GM20000 (cell line): ENCODE measurements at places on chromosomes 6 and 20.

DNA sequence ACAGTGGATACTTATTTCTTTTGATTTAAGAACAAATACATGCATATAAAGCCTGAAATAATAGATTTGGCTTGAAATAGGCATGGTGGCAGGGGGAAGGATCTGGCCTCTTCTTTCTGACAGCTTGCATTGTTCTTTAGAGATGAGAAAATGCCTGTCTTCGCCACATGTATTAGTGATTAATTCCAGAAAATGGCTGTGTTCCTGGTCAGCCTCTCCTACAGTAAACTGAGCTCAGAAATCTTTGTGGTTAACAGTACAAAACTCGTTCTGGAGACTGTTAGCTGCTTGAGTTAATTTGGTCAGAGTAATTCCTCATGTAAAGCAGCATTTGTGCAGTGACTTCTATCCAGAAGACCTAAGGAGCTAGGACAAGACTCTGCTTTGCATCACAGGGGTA, 151.5 kb downstream of the EYA4 start:
- DNase-seq, result no peak

GRCh38 chr20:4053071-4053919, 37.9 kb upstream of the RNF24 start:
- no peak for DNase-seq

DNA sequence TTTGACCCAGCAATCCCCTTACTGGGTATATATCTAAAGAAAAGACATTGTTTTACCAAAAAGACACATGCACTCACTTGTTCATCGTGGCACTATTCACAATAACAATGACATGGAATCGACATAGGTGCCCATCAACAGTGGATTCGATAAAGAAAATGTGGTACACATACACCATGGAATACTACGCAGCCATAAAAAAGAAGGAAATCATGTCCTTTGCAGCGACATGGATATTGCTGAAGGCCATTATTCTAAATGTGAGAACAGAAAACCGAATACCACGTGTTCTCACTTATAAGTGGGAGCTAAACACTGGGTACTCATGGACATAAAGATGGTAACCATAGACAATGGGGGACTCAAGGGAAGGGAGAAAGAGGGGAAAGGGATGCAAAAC, 222.3 kb downstream of the RNGTT start:
- no peak for DNase-seq

DNA sequence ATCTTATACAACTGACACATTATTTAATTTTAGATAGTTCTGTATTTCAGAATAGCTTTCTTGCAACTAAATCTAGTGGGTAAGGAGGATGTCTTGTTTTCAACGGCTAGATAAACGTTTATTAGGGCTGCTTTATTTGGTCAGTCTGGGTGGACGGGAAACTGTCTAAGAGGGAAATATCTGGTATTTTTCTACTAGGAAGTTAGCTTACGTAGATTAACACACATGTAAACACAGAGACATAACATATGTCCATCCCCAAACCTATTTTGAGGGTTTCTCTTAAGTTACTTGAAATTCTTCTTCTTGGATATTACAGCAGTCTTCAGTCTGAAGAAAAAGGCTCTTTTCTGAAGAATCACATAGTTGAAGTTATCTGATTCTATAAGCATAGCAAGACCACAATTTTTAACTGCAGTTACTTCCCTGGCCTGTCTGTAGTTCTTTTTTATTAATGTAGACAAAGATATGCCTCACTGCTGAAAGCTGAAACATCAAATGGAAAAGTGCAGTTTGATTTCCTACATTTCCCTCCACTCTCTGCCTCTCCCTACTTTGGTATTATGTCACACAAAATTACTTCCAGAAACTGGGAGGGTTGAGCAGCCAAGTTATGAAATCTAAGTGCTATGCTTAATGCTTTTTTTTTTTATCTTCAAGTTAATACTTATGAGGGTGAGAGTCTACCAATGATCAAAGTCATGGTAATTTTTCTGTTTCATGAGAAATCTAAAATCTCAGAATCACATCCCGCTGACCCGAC, 37.4 kb downstream of the PLAGL1 start:
- DNase-seq, result no peak

- no peak for DNase-seq
Measured at GRCh38 chr6:168045141-168045691, 33.8 kb downstream of the FRMD1 start.

GRCh38 chr6:280775-281468, 11.4 kb upstream of the DUSP22 start:
- no peak for DNase-seq

DNA sequence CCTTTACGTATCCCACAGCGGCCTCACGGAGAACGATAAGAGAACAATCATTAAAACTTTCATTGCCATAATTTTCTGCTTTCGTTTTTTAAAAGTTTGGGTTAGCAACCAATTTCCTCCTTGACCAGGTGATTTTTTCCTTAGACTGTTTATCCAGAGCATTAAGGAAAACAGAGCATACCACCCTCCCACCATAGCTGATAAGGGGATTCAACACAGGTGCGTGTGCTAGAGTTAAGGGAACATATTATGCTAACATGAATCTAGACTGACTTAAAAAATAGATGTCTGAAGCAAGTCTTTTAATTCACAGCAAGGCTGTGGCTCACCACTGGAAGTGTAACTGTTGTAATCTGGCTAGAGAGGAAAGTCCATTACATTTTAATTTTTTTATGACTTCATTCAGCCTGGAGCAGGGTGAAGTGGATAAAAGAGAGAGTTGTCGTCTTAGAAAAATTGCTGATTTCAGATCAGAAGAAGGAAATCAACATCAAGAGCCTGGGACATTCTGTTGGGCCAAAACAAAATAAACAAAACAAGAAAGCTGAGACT, 5.5 kb upstream of the SLC22A2 start:
- DNase-seq, result no peak

DNA sequence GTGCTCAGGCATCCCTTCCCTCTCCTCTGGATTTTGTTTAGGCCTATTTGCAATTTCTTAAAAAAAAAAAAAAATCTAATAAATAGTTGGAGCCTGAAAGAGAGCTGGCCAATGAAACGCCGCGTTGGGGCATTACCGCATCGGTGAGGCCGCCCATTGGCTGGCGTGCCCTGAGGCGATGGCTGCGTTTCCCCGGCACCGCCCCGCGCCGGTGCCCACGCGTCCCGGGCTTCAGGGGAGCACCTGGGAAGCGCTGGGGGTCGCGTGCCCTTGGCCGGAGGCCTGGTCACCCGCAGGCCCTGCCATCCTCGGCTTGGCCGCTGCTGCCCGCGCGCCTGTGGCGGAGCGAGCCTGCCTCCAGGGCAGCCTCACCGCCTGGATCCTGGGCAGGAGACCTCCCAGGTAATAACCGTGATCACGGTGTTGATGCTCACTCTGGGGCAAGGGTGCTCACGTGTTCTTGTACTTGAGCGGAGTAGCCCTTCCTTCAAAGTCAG, 155.4 kb downstream of the NRN1 start:
- DNase-seq, result peak; percentile 65

DNA sequence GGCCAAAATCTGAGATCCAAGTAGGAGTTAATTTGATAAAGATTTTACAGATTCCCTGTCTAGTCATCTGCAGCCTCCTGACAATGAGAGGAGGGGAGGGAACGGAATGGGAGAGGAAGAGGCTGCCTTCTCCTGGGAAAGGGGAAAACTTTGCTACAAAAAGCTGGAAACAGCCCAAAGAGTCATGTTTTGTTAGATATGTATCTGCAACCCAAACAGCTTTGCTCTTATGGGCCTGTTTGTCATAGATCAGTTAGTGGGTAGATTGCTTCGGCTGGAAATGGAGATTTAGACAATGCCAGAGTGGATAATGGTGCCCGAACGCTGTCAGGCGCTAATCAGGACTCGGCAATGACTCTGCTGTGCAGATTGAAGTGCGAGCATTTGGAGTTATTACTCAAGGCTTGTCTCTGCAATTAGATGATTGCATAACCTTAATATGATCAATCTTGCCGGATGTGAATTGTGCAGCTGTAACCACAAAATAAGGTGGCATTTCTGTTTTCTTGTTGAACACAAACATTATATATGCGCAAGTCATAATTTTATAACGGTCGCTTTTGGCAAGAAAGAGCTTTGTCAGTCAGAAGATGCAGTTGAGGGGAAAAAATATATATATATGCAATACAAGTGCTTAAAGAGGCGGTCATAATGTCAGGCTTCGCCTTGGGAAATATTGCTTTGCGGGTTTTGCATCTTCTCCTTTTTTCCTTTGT, 92.4 kb upstream of the MAFB start:
- DNase-seq, result no peak

- no peak for DNase-seq
Measured at GRCh38 chr6:150712505-150713252, 113.0 kb downstream of the PLEKHG1 start.

GRCh38 chr20:64244870-64245603, 10.5 kb upstream of the PCMTD2 start:
- no peak for DNase-seq

DNA sequence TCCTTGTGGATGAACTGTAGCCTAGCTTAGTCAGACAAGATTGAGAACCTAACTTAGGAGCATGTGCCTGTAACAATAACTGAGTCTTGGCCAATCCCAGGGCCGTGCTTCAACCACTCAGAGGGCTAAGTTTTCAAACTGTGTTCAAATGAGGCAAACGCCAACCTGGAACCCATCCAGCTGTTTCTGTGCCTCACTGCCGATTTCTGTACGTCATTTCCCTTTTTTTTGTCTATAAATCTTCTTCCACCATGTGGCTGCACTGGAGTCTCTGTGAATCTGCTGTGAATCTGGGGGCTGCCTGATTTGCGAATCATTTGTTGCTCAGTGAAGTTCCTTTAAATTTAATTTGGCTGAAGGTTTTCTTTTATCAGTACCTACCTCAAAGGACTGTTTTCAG, 115.0 kb upstream of the CHD6 start:
- no peak for DNase-seq

DNA sequence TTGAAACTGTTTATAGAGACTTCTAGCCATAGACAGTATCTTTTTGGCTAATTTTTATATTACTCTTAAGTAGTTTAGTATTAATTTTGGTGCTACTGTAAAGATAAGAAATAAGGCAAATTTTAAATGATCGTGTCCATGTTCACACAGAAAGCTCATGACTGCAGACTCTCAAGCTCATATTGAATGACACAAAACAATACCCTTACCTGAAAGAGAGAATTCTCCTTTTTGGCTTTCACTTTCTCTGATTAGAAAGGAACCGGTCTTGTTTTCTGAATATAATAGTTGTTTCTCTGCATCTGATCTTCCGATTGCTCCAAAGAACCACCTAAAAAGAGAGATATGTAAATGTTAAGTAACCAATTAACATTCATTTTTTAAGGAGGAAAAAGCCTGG, 57.0 kb downstream of the FRK start:
- peak; percentile 34 for DNase-seq

DNA sequence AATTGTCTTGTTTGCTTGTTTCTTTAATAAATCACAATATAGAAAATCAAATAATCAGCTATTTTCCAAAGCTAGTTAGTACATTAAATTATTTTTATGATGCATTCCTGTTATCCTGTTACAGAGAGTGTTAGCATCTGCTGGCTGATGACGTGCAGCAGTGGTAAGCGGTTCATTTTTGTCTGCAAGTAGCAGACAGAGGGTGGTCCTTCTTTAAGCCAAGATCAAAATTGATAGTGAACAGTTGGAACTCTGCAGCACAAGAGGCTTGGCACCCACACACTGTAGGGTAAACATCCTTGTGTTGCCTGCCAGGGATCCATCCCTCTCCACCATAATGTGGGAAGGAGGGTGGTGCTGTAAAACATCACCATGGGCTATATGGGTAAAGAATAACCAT, 158.3 kb downstream of the FRK start:
- DNase-seq, result no peak

- DNase-seq, result no peak
Measured at GRCh38 chr6:43481591-43482236, 4.3 kb downstream of the TJAP1 start.

GRCh38 chr20:20872428-20872827, 160.0 kb upstream of the RALGAPA2 start:
- no peak for DNase-seq

DNA sequence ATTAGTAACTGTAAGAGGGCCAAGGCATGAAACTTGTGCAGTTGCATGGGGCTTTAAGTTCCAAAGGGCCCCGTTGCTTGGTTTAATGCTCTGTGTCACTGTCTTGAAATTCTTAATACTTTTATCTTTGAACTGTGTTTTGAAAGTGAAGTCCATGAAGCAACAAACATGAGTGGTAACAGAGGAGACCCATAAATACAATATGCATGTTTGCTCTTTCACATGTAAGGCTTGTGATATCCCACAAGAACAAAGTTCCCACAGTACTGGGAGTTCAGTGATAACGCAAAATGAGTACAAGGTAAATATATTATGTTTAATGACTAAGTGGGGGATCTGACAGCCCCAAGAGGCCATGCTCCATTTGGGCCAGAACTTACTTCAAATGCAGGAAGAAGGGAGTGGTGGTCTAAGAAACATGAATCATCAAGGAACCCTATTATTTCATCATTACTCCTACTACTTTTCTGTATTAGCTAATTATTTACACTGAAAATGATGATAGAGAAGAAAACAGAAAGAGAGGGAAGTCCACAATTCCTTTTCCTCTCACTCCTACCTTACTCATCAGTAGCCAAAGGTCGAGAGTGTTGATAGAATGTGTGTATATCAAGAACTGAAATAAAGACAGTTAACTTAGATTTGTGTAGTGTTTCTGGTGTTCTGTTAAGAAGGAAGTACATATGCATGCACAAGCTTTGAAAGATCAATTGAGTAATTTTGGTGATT, 157.3 kb downstream of the PHF3 start:
- DNase-seq, result no peak

GRCh38 chr6:141452354-141452686, 680.4 kb upstream of the GJE1 start:
- DNase-seq, result no peak

GRCh38 chr6:11290027-11290426, 57.6 kb upstream of the NEDD9 start:
- no peak for DNase-seq

- DNase-seq, result no peak
Measured at GRCh38 chr6:107542192-107542668, 52.3 kb downstream of the SOBP start.

DNA sequence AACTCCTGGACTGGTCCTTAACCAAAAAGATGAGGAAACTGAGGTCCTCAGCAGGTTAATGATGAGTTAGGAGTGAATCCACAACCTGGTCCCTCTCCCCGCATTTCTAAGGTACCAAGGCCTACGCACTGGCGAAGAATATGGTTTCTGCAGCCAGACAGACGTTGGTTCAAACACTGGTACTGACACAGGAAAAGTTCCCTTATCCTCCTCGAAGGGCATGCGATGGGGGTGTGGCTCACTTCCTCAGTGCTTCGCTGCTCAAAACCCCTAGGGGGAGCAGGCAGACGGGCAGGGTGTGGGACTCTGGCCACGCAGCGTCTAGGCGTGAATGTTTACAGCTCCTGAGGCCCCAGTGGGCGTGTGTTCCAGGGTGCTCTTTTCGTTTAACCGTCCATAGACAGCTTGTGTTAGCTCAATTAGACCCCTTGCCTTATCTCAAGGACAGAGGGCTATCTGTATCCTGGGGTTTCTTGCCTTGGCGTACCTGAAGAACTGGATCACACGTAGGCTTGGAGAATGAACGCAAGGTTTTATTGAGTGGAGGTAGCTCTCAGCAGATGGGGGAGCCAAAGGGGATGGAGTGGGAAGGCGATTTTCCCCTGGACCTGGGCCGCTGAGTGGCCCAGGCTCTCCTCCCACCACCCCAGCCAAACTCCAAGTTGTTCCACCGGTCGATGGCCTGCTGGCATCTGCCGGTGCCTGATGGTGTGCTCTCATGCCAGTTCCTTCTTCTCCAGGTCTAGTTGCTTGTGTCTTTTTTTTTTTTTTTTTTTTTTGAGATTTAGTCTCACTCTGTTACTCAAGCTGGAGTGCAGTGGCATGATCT, 31.8 kb upstream of the PTPN1 start:
- DNase-seq, result peak; percentile 52
